HFF-Myc (cell line): ENCODE measurements at places on chromosomes 11 and 22.

DNA sequence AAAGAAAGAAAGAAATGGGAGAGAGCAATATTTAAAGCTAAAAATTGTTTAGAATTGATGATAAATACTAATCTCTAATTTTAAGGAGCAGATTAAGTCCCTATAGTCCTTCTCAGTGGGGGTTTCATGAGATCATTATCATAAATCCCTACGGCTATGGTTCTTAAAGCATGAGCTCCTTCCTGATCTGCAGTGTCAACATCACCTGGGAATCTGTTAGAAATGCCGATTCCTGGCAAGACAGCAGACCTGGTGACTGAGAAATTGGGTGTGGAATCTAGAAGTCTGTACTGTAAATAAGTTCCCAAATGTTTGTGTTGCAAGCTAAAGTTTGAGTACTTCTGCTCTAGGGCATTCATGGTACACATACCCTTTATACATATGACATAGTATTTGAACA, 12.6 kb downstream of the HIKESHI start:
- no peak for DNase-seq

GRCh38 chr22:31150615-31151014, 9.4 kb upstream of the RNF185 start:
- DNase-seq, result no peak

GRCh38 chr22:32311551-32312071, 46.1 kb upstream of the RFPL3 start:
- no peak for DNase-seq

DNA sequence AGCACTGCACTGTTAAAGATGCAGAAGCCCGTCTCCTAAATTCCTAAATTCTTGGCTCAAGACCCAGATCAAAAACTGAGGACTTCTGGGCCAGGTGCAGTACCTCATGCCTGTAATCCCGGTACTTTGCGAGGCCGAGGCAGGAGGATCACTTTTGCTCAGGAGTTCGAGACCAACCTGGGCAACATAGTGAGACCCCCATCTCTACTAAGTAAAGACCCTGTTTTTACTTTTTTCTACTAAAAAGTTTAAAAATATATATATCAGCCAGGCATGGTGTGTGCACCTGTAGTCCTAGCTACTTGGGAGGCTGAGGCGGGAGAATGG, 29.7 kb downstream of the PDGFB start:
- DNase-seq, result no peak

GRCh38 chr11:17252704-17253103, 23.8 kb upstream of the NUCB2 start:
- DNase-seq, result no peak

GRCh38 chr11:105609832-105610781, at the start of gene GRIA4:
Gene GRIA4, plus strand, starts transcription at chr11:105610073. Its CDS starts 925 bp downstream, at chr11:105610998.
- no peak for DNase-seq

- no peak for DNase-seq
These were observed 40.5 kb upstream of the TPBGL start for GRCh38 chr11:75200051-75200450.

- no peak for DNase-seq
These were observed 924.9 kb downstream of the TBC1D22A start for GRCh38 chr22:47687346-47687655.

- DNase-seq, result no peak
These were observed 1.3 kb downstream of the PPP1R14B start for GRCh38 chr11:64245401-64245796.

- DNase-seq, result no peak
These were observed 4.4 kb upstream of the B3GNT6 start for GRCh38 chr11:77029829-77030228.

GRCh38 chr11:30346068-30346688, 23.3 kb downstream of the ARL14EP start:
- DNase-seq, result peak; percentile 31

GRCh38 chr22:30857791-30858190, 110.8 kb downstream of the MORC2 start:
- no peak for DNase-seq

- DNase-seq, result no peak
These were observed 42.6 kb downstream of the FLRT1 start for GRCh38 chr11:64078284-64078683.

DNA sequence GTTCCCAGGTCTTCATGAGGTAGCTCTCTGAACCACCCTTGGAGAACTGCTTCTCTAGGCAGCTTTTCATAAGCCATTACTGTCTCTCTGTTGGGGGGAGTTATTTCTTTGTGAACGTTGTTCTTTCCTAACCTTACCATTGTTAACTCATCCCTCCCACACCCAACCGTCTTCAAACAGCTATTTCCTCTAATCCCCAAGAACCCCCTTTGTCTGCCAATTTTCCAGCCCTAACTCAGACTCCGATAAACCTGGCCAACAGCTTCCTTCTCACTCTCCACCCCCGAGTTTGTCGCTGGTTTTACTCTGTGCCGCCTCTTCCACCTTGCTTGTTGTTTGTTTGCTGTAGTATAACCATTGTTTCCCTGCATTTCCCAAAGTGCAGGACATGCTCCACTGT, 131.5 kb downstream of the CCDC34 start:
- DNase-seq, result no peak

GRCh38 chr11:23866641-23867040, 630.2 kb upstream of the LUZP2 start:
- no peak for DNase-seq

- no peak for DNase-seq
These were observed 3.4 kb upstream of the A4GALT start for GRCh38 chr22:42724062-42724461.

GRCh38 chr11:78740199-78741071, 165.8 kb upstream of the NARS2 start:
- DNase-seq, result no peak

GRCh38 chr11:102251423-102251822, 65.9 kb upstream of the BIRC3 start:
- no peak for DNase-seq

- no peak for DNase-seq
These were observed 333.7 kb downstream of the FAT3 start for GRCh38 chr11:92558323-92558722.

- DNase-seq, result no peak
These were observed 46.2 kb downstream of the ATXN10 start for GRCh38 chr22:45717789-45718188.

DNA sequence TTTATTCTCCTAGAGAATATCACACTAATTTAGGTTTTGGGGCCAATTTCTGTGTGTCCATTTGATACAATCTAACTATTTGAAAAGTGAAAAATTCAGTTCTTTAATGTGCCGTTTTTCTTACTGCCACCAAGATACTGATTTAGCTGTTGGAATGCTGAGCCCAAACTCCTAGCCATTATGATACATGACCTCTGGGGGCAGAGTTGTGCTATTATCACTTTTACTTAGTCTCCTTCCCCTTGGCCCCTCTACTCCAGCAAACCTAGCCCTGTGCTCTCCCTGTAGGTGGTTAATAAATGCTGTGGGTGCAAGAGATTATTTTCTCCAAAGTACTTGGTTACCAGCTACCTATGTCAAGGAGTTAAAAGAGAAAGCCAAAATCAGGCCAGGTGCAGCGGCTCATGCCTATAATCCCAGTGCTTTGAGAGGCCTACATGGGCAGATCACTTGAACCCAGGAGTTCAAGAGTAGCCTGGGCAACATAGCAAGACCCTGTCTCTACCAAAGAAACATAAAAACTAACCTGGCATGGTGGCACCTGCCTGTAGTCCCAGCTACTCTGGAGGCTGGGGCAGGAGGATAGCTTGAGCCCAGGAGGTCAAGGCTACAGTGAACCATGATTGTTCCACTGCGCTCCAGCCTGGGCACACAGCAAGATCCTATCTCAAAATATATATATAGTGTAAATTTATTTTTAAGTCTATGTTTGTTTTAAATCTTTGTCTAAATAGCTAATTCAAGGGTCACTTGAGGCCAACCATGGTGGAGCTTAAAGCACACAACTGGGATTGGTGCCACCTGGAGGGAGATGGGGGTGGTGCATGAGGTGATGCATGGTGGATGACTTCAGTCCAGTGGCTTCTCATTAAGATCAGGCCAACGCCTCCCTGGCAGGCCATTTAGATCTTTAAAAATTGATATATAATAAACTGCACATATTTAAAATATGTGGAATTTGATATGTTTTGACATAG, 193.2 kb upstream of the PLET1 start:
- DNase-seq, result peak; percentile 11

DNA sequence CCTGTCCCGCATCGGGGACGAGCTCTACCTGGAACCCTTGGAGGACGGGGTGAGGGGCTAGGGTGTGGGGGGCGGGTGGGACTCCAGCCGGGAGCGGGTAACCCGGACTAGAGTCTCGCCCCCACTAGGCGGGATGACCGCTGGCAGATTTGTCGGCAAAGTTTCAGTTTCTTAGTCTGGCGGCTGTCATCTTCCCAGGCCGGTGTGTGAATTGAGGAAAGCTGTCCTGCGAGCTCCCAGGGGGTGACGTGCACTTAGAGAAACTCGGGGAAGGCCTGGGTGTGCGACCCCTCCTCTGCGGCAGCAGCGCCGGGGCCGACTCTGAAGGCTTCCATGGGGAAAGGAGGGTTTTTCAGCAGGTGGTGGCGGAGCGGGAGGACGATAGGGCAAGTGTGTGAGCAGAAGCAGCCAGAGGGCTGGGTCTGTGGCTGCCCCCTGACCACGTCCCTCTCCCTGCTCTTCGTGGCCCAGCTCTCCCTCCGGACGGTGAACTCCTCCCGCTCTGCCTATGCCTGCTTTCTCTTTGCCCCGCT, 463 bp downstream of the RAD9A start:
- no peak for DNase-seq

GRCh38 chr11:72618803-72619202, 55.4 kb downstream of the PDE2A start:
- no peak for DNase-seq

GRCh38 chr11:74559934-74560309, 32.5 kb upstream of the POLD3 start:
- DNase-seq, result no peak

DNA sequence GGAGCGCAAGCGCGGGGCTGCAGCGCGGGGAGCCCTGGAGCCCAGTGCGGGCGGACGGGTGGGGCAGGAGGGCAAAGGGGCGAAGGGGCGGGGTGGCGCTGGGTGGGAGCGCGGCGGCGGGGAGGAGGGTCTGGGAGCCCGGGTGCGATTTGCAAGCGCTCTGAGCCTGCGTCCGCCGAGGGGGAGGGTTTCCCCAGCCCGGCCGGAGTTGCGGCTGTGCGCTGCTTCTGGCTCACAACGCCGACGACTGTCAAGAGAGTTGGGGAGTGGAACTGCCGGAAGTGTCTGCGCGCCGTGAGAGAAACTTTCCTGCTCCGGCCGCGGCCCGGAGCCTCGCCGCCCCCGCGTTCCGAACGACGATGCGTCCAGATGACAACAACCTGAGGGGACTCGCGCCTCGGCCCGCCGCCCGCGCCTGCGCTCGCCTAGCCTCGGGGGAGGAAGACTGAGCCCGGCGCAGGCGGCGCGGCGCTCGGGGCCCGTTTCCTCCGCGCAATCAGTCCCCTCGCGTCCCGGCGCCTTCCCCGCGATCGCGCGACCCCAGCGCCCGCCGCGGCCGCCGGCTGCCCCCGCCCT, at the start of gene ARHGAP42:
Gene ARHGAP42 (plus strand): TSS at position 235 of the 576 bp plus-strand sequence. CDS start 391 bp downstream, outside the sequence.
- DNase-seq, result no peak

GRCh38 chr11:124875401-124875800, 10.2 kb downstream of the ROBO3 start:
- DNase-seq, result no peak

DNA sequence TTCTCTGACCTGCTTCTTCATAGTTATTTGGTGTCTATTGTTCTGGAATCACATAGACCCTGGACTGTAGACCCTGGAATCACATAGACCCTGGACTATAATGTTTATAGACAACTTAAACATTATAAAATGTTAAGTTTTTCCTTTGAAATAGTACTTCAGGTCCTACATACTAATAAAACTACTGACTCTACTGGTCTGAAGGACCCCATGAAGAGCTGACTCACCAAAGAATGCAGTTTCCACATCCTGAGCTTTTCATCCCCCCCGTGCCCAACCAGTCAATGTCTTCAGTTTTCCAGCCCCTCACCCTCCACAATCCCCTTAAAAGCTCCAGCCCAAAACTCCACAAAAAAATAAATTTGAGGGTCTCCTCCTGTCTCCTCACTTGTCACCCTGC, 6.6 kb upstream of the PLEKHA7 start:
- DNase-seq, result no peak

GRCh38 chr11:69931060-69931910, 112.1 kb upstream of the FGF3 start:
- no peak for DNase-seq

DNA sequence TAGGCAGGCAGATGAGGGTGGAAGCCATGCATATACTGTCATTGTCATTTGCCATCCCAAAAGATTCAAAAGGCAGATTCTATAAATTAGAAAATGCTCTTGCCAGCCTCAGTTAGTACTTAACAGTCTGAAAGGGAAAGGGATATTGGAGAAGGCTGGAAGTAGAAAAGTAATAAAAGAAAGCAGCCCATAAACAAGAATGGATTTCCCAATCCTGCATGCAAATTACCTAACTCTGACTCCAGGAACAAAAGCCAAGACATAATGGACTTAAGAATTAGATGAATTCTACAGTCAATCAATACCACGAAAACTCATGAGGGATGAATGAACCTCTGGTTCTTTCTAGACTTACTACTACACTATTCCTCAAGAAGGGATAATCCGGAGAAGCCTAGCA, 5.9 kb downstream of the PAK1 start:
- no peak for DNase-seq

GRCh38 chr11:85042361-85042760, 584.8 kb downstream of the DLG2 start:
- no peak for DNase-seq

GRCh38 chr22:32901925-32902324, 100.4 kb downstream of the TIMP3 start:
- DNase-seq, result no peak

DNA sequence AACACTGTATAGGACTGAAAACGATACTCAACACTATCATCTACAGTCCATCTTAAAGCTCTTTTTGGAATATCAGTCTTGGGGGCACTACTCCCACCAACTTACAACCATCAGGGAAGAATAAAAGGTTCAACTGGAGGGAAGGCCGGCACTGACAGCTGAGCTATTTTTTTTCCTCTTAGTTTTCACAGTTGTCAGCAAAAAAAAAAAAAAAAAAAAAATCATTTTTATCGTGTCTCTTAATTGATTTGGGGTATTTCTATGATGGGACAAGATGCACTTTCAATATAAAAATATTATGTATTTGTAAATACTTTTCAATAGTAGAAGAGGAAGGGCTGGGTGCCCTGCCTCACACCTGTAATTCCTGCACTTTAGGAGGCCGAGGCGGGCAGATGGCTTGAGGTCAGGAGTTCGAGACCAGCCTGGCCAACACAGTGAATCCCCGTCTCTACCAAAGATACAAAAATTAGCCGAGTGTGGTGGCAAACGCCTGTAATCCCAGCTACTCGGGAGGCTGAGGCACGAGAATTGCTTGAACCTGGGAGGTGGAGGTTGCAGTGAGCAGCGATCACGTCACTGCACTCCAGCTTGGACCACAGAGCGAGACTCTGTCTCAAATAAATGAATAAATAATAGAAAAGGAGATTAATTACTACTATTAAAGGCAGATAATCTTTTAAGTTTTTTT, 1.5 kb downstream of the KIF18A start:
- DNase-seq, result no peak
